ENCODE measurements at places on chromosomes 16 and 17.

DNA sequence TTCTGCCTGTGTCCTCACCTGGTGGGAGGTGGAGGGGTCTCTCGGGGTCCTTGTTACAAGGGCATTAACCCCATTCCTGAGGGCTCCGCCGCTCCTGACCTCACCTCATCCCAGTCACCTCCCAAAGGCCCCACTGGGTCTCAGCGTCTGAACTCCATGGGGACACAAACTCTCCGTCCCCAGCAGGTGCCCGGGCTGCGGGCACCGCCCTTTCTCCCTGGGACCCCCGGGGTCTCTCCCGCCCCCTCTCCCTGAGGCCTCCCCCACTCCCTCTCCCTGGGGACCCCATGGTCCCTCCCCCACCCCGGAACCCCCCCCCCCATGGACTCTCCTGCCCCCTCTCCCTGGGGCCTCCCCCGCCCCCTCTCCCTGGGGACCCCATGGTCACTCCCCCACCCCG is 24.8 kb downstream of the CACNA1H start:
- DNase-seq: no peak

DNA sequence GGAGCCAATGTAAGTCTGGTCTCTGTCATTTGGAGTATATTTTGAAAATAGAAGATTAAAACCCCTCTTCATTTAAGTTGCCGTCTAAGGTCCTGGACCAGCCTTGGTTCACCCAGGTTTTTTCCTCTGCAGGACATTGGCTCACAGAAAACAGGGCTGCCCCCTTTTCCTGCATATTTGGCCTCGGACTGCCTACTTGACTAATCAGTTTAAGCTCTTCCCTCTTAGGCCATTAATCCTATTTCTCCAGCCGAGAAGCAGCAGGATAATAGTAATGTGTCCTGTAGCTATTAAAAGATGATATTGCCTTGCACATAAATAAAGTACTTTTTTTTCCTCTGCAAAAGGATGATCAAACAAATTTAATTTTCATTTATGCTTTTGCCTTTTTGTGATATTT is 52.1 kb downstream of the PRKCA start:
- no peak for DNase-seq

- no peak for DNase-seq
Observed at GRCh38 chr17:75135452-75135851, 3.9 kb upstream of the NT5C start.

- no peak for DNase-seq
Observed at GRCh38 chr16:56672761-56673536, 3.3 kb downstream of the MT1H start.

GRCh38 chr16:80107900-80108299 is 432.9 kb upstream of the DYNLRB2 start:
- DNase-seq: no peak

- DNase-seq: no peak
Observed at GRCh38 chr16:67468731-67469130, 12.2 kb downstream of the ATP6V0D1 start.

GRCh38 chr17:74566132-74566753 is 1.1 kb downstream of the CD300H start:
- no peak for DNase-seq

DNA sequence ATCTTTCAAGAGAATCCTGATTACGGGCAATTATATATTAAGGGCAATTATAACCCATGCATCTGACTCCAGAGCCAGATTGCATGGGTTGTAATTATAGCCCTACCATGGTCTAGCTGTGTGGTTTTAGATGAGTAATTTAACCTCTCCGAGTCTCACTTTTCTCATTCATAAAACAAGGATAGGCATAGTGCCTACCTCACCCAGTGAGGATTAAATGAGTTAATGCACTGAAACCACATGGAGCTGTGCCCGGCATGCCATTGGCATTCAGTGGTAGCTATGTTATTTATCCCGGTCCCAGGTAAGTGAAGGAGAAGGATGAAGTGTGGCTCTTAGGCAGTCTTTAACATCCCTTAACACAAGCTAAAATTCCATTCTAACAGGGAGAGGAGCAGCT is 6.3 kb downstream of the SNX20 start:
- no peak for DNase-seq

DNA sequence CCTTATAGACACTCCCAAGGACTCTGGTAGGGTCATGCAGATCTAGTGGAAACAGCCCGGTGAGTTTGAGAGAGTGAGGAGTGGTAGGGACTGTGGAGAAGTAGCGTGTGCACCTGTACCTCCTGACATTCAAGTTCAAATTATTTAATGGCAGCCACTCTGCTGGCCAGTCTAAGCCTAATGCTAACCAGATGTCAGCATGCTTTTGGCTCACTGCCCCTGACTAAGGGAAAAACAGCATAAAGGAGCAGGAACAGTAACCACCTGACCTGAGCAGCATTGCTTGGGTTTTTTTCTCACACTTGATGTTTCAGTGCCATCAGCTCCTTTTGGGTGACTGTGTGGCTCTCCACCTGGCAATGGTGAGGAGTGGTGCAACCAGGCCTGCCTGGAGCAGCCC is 23.8 kb upstream of the SLC12A3 start:
- DNase-seq: no peak

GRCh38 chr16:17983847-17984639 is 352.5 kb downstream of the NPIPA8 start:
- DNase-seq: no peak

GRCh38 chr16:6265968-6266367 is 1066.7 kb upstream of the RBFOX1 start:
- DNase-seq: no peak

GRCh38 chr17:20307326-20307910 is 159.9 kb downstream of the LGALS9B start:
- no peak for DNase-seq

DNA sequence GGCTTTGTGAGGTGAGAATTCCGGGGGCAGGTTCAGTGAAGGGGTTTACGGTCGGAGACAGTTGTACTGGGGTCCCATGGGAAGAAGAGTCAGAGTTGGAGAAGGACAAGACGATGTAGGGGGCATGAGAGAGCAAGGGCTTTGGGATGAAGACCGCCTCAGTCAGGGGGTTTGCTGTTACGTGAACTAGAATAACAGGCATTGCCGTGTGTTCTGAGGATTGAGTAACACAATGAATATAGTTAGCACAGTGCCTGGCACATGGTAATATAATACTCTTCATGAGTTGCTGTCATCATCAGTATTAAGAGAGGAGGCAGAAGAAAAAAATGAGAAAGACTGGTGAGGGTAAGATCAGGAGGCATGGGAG is 577 bp downstream of the ZNF646 start:
- DNase-seq: no peak

DNA sequence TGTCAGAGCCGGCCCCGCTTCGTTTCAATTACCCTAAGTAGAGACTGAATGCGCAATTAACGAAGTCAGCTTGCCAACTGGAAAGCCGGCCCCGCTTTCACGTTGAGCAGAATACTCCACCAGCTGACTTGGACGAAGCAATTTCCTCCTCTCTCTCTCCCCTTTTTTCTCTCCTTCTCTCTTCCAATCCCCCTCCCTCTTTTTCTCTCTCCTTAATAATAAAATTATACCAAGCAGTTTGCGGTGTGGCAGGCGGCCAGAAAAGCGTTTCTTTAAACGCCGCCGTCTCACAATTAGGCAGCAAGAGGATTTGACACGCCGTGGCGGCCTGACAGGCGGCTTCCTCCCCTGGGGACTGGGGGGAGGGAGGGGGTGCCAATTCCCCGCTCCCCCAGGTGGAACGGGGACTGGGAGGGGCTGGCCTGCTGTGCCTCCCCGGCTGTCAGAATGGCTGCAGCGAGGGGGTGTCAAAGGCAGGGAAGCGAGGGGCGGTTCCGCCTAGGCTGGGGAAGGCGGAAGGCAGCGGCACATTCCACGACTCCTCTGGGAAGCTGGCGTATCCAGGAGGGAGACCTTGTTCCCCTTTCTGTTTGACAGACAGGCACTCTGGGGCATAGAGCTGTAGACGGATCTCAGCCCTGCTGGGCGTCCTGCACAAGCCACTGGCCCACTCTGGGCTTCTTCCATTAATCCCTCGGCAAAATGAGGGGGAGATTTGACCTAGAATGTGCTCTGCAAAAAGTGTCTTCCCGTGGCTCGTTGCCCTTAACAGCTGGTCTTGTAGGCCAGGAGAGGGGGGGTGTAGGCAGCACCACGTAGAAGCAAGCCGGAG is 52.7 kb downstream of the SREBF1 start:
- no peak for DNase-seq

DNA sequence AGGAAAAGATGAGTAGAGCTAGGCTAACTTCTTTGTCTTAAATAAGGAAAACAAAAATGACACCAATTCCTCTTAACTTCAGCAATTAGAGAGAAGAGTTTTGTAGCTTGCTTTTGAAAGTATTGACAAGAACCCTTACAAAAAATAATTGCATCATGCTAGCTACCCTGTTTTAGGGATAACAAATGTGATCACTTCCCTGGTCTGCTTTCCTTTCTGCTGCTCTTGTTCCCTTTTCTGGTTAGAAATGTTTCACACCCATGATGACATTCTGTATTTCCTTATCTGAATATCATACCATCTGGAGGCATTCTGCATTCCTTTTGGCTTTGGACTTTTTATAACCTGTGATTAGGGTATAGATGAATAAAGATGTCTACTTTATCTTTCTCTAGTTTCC is 9.9 kb upstream of the SMIM36 start:
- no peak for DNase-seq

GRCh38 chr16:27547134-27547533 is 2.6 kb downstream of the GTF3C1 start:
- DNase-seq: no peak

- DNase-seq: no peak
Observed at GRCh38 chr17:44623070-44623725, 33.1 kb upstream of the MEIOC start.

DNA sequence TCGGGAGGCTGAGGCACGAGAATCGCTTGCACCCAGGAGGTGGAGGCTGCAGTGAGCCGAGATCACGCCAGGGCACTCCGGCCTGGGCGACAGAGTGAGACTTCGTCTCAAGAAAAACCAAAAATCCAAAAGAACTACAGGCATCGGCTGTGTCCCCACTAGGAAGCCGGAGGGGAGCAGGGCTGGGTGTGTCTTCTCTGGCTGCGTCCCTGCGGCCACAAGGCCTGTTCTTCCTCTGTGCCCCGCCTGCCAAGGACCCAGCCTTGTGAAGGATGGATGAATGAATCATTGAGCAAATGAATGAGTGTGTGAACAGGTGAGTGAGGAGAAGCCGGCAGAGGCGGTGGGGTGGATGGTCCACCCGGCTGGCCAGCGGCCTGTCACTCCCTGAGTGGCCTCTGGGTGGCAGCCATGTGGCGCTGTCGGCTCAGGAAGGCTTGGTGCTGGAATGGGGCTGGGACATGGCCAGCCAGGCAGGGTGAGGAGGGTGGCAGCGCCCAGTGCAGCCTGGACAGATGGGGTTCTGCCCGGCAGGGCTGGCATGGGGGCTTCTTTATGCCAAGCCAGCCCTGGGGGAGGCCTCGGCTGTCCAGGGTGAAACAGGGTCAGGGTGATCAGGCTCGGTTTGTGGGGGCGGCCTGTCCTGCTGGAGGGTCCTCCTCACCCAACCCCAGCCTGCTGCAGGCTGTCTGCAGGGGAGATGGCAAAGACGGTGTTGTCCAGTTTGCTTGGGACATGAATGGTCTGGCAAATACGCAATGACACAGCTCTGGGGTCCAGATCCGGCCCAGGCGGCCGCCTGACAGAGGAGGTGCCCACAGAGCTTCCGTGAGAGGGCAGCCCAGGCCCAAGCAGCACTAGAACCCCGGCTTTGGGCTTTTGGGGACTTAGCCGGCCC is 21.7 kb downstream of the SLC25A10 start:
- DNase-seq: no peak

DNA sequence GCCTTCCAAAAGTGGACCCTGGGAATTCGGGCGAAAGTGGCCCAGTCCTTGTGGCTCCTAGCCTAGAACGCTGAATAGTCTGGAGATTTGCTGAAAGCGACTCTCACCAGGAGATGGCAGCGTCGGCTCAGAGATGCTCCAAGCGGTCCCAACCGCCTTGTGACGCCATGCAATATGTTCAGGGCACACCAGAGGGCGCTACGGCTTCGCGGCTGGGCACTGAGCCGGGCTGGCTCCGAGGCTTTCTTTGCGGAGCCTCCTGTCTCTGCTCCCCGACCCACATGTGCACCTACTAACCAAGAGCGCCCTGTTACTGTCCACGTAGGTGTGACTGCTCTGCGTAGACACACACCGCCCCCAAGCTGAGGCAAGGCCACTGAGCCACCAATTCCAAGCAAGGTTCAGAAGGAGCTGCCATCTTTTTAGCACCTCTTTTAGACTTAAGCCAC is 36.9 kb downstream of the SYCE1L start:
- DNase-seq: no peak

GRCh38 chr16:29316761-29317183 is 89.7 kb downstream of the NPIPB11 start:
- DNase-seq: no peak

GRCh38 chr17:11086646-11087340 is 154.2 kb upstream of the SHISA6 start:
- no peak for DNase-seq

- DNase-seq: no peak
Observed at GRCh38 chr16:68022278-68022727, 729 bp downstream of the DDX28 start.

GRCh38 chr17:75557075-75557851 is 30.3 kb upstream of the MYO15B start:
- no peak for DNase-seq

DNA sequence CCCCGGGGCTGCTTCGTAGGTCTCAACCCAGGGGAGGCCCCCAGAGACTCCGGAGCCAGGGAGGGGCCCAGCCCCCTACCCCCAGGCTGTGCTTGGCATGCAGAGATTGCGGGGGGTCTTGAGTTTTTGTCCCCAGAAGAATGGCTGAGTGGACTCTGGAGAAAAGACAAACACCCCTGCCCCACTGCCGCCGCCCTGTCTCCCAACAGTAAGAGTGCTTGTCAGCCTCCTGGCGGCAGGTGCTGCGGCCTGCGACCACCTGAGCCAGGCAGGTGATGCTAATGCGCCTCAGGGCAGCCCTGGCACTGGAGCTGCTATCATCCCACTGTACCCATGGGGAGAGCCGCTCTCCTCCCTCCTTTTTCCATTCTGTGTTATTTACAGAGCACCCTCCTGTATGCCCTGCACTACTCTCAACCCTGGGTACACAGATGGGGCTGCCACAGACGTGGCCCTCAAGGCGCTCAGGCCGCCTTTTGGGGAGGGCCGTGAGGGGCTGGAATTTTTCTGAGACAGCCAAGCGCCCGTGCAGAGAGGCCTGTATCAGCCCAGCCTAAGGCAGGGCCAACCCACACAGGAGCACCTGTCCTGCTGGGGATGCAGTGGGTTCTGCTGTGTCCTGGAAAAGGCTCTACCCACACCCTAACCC is 2.6 kb upstream of the IL17C start:
- DNase-seq: no peak

Data from AG04449 (cell line).